Fibroblast of mammary gland (primary cell): ENCODE measurements at places on chromosomes 4 and X.

- DNase-seq = no peak
Measured at GRCh38 chr4:24894243-24894642, 18.6 kb downstream of the CCDC149 start.

DNA sequence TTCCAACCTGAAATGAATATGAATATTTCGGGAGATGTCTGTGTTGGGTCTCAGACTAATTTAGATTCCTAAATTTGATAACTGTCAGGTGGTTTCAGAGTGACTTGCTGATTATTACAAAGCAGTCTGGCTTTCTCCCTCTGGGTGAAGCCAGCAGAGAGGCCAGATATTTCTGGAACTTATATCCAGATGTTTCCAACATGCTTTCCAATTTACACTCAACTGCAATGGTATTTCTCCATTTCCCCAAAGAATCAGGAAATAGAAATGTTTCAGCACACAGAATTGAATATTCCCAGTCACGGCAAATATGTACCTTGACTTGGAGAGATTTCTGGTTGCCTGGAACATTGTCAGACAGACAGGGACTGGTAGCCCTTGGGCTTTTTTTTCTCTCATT lies 48.5 kb upstream of the EGFL6 start:
- no peak for DNase-seq

DNA sequence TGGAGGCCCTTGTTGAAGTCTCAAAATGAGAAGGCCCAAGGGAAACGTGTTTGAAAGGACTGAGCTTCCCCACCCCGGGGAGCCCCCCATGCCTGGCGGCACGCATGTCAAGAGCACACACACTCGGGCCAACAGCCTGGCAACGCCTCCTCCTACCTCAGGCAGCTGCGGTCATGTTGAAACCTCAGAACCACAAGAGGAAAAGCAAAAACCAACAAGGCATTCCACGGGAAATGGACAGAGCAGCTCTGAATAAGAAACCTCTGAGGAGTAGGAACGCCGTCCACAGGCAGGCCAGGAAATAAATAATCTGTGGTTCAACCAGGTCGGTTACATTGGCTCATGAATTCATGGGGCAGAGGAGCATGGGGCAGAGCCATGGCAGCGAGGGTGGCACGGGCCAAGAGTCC lies 95.7 kb upstream of the AFAP1 start:
- DNase-seq = peak; percentile 6

GRCh38 chr4:165668694-165669093 lies 204.3 kb upstream of the TLL1 start:
- DNase-seq = peak; percentile 21

- DNase-seq = no peak
Measured at GRCh38 chrX:48538641-48539344, 721 bp upstream of the TBC1D25 start.

DNA sequence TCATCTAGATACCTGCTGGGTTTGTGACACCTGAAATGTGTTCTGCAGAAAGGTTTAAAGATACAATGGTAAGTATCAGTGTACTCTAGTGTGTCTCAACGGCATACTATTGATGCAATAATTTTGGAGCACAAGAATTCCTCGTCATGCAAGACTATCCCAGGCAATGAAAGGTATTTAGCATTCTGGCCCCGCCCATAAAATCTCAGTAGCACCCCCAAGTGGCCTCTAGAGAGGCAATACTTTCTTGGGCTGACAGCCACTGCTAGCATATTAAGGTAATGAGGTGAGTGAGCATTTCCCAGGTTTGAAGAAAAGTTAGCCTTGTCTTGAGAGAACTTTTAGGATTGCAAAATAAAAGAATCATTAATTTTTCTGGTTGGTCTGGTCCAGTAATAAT lies 24.0 kb downstream of the TAB3 start:
- DNase-seq = no peak

DNA sequence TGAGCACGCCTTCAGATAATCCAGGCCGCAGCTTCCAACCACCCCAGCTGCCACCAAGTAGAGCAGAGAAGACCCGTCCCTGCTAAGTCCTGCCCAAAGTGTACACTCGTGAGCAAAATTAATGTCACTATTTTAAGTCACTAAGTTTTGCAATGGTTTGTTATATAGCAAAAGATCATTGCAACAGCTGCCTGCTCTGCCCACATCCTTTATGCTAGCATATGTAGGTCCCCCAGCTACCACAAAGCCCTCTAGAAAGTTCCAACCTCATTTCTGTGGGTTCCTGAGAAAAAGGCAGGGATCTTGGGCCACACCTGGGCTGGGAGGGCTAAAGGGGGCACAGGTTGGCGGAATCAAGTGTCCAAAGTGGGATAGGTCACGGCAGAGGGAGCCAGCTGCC lies 346.9 kb downstream of the BCOR start:
- DNase-seq = no peak

- no peak for DNase-seq
Measured at GRCh38 chrX:93637591-93637990, 35.8 kb downstream of the NAP1L3 start.

DNA sequence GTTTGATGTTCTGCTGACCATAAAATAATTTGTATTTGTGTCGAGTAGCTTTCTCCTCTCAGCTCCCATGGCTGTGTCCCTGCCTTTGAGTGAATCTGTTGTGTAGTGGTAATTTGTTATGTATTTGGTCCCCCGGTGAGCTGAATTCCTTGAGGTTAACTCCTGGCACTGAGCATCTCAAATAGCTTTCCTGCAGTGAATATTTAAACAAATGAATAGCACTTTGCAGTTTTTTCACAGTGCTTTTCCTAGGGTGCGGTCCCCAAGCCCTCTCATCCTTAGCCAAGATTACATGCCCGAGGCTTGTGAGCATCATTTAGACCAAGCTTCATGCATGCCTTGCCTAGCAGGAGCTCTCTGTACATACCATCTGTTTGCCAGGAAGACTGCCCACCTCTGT lies 74.2 kb downstream of the CLDN34 start:
- no peak for DNase-seq

GRCh38 chr4:111066447-111066846 lies 443.6 kb upstream of the PITX2 start:
- peak; percentile 43 for DNase-seq

GRCh38 chr4:41935652-41936021 lies 408 bp downstream of the TMEM33 start:
- peak; percentile 37 for DNase-seq

DNA sequence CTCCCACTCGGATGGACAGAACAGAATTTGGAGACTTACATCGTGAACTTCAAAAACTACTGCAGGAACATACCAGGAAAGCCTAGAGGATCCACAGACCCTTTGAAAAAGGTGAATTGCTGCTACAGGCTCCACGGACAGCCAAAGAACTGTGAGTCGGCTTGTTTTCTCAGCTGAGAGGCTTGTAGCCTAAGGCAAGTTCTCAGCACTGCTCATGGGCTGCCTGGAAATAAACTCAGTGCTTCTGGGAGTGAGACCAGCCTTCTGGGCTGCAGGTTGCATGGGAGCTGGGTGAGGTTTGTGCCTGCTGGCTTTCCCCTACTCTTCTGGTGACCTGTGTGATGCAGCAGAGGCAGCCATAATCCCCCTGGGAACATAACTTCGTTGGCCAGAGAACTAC lies 1397.6 kb downstream of the FAM133A start:
- DNase-seq = no peak

GRCh38 chr4:7352486-7352885 lies 82.2 kb downstream of the PSAPL1 start:
- DNase-seq = no peak

DNA sequence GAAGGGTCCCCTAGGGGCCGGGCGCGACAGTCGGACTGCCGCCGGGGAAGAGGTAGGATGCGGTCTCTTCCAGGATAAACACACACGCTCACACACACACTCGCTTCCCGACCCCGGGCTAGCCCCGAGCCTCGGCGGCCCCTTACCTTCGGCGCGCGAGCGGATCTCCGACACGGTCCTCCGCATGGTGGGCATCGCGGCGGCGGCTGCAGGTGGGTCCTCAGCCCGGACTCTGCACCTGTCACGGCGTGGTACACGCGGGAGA lies 294 bp downstream of the ATP8A1 start:
- DNase-seq = no peak

GRCh38 chr4:56240554-56241174 lies 146.6 kb downstream of the AASDH start:
- no peak for DNase-seq

DNA sequence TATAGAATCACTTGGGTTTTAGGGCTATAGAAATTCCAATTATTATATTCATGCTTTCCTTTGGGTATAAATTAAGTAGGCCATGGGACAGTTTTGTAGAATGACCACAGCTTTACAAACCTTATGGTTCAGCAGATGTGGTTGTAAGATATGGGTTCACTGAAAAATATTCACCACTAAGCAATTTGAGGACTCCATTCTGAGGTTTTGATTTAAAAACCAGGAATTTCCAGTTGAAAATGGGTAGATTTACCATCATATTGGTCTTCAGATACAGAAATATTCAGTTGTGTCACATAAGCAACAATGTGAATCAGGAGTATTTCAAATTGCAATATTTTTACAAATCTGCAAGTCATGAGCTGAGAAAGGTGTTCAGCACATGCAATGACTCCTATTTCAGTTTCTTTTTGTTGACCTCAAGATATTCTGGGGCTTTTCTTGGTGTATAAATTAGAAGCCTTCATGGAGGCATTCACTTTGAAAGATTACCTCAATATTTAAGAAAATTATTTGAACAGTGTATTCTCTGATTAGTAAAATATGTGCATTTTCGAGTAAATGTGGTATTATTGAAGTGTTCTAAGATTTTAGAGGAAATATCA lies 218.4 kb upstream of the HCCS start:
- no peak for DNase-seq

DNA sequence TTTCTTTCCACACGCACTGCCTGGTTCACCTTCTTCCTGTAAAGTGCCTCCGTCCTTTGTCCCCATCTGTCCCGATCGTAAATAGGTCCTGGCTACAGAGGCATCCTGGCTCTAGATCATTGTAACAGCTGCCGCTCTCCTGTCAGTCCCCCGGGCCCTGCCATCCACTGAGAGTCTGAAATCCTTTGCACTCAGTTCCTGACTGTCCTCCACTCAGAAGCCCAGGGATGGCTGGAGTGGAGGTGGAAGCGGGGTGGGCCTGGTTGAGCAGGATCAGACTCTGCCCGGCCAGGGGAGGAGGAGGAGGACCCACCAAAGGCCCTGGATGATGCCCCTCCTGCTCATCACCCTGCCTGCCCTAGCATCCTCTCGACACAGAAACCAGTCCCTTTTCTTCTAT lies 29.8 kb downstream of the PIGG start:
- no peak for DNase-seq

GRCh38 chr4:151182455-151182996 lies 83.1 kb downstream of the RPS3A start:
- no peak for DNase-seq

GRCh38 chrX:84729809-84730208 lies 227.6 kb upstream of the HDX start:
- DNase-seq = peak; percentile 52

DNA sequence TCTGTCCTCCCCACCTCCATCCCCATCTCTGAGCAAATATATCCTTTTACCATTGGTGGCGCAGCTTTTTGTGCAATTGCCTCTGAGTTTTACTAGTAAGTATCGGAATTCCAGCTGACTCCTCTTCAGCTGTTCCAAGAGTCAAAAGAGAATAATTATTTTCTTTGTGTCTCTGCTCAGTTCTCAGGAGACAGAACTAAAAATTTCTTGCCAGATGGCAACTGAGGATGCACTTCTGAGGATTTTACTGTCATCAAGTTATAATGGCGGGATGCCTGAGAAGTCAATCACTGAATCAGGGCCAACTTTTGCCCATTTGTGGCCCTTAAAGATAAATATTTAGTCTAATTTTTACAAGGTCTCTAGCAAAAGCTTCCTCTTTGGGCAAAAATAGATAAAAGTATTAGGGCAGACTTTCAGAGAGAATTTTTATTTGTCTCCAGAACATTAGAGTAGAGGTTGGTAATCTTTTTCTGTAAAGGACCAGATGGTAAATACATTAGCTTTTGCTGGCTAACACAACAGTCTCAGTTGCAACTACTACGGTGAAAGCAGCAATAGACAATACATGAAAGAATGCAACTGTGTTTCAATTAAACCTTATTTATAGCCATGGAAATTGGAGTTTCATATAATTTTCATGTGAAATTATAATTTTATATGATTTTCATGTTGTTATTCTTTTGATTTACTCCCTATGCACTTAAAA lies 15.6 kb upstream of the ADGRA3 start:
- peak; percentile 9 for DNase-seq

GRCh38 chrX:1334854-1335253 lies 1.7 kb upstream of the IL3RA start:
- DNase-seq = no peak

GRCh38 chrX:23817979-23818336 lies 35.0 kb downstream of the SAT1 start:
- no peak for DNase-seq

DNA sequence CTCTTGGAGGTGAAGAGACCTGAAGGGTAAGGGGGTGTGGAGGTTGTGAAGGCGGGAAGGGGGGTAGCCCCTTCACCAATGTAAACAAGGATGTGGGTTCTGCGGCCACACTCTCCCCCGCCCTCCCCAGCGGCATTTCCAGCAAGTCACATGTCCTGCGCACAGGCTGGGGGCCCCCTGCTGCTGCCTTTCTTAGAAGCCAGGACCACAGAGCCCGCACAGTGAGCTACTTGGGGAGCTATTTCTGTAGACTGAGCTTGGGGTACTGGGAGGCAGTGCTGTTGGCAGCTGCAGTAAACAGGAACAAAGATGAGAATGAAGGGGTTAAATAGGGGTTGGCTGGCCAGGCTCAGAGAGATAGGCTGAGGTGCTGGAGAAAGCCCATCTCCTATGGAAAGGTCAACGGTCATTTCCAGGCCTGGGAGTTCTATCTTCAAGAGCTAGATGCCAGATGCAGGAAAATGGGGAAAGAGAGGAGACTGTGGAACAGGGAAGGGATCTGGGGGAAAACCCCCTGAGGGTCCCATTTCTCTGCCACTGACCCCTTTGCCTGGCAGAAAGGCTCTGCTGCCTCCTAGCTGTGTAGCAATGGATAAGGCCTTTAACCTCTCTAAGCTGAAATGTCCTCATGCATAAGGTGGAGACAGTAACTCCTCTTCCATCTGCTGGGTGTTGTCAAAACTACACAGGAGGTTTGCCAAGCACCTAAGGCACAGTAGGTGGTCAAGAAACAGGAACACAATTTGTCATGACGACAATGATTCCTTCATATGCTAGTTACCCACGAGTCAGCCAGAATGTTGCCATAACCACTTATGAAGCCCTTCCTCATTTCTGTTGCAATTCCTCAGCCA lies 18.5 kb upstream of the PIM2 start:
- DNase-seq = peak; percentile 23

GRCh38 chrX:130224810-130225209 lies 43.9 kb downstream of the ZNF280C start:
- DNase-seq = peak; percentile 15

DNA sequence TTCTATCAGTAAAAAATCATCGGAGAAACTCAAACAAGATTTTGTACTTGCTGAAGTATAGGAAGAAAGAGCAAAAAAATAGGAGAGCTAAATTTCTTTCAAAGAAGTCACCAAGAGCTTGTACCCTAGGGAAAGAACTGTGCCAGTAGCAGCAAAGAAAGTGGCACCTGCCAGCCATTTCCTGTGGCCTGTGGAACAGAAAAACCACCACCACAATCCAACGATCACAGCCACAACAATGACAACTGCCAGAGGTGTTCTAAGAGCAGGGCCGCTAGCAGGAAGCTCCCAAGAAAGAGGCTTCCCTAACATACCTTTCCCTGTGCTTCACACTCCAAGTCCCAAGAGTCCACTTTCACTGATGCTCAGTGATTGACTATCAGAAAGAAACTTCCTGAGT lies 266.1 kb upstream of the GPC4 start:
- DNase-seq = no peak

- no peak for DNase-seq
Measured at GRCh38 chrX:16258882-16259281, 91.6 kb downstream of the MAGEB17 start.
